ENCODE measurements at places on chromosomes 1 and 21.

DNA sequence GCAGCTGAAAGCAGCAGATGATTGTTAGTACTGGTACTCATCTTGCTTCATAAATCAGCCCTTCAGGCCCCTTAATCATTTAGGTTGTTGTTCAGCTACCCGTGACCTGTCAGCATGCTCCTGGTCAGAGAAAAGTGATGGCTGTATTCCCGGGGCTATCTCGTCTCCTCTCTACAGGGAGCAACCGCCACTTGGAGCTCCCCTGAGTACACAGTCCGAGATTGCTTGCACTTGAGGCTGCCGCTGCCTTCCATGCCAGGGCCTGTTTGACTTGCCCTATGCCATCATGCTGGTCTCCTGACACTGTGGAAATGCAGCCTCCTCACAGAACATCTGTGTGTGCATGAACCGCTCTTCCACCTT is 97.5 kb downstream of the SPATA46 start:
- no peak for DNase-seq

DNA sequence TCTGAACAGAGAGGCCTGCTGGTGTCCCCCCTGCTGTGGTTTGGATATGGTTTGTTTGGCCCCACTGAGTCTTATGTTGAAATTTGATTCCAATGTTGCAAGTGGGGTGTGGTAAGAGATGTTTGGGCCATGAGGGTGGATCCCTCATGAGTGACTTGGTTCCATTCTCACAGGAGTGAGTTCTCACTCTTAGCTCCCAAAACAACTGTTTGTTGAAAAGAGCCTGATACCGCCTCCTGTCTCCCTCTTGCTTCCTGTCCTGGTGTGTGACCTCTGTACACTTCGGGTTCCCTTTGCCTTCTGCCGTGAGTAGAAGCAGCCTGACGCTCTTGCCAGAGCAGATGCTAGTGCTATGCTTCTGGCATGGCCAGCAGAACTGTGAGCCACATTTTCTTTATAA is 60.5 kb downstream of the C21orf91 start:
- DNase-seq, result no peak

DNA sequence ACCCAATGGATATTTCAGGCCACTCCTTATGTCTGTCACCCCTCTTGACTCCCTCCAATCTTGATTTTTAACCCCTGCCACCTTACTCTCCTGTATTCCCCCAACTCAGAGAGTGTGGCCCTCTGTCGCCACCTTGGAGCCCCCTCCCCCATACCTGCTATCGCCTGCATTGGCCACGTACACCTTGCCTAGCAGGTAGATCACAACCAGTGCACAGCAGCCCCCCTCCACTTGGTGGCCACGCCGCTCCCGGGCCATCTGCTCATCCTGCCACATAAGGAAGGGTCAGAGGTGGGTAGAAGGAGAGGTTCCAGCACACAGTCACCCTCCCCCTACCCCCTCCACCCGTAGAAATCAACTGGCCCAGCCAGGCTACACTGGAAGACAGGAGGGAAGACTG is 2.9 kb downstream of the PPM1J start:
- no peak for DNase-seq

GRCh38 chr1:223364685-223365382 is 858 bp upstream of the SUSD4 start:
- DNase-seq, result no peak

GRCh38 chr1:199292896-199293295 is 654.1 kb downstream of the PTPRC start:
- DNase-seq, result no peak

- no peak for DNase-seq
Observed at GRCh38 chr1:247362153-247362552, 30.5 kb upstream of the ZNF496 start.

DNA sequence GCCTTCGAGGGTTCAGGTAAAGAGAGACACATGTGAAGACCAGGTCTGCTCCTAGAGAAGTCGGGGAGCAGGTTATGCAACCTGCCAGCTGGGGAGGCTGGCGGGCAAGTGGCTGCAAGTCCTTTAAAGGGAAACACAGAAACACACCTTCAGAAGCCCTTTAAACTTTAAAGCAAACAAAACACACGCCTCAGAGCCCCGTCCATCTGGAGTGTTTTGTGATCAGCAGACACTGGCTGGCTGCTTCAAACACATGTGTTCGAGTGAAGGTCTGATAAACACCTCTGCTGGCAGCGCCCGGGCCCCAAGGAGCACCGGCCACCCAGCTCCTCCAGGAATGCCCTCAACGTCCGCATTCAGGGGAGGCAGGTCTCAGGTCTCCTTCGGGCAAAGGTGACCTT is 15.2 kb downstream of the RIPK4 start:
- DNase-seq, result no peak

DNA sequence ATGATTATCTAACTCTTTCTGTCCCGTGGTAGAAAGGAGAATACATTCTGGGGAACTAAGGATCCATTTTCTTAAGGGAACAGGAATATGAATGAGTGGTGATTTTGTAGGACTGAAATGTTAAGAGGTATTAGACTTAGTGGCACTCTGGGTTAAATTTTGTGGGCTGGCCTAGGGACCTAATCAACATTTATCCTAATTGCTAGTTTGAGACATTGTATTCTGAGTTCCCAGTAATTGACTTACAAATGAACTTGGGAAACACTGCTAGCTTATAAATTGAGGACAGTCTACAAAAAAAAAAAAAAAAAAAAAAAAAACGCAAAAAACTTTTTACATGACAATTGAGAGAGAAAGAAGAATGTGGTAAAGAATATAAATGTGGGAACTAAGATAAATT is 136.6 kb upstream of the ZP4 start:
- DNase-seq, result no peak

GRCh38 chr1:116910379-116911187 is 867 bp downstream of the PTGFRN start:
- peak; percentile 78 for DNase-seq

DNA sequence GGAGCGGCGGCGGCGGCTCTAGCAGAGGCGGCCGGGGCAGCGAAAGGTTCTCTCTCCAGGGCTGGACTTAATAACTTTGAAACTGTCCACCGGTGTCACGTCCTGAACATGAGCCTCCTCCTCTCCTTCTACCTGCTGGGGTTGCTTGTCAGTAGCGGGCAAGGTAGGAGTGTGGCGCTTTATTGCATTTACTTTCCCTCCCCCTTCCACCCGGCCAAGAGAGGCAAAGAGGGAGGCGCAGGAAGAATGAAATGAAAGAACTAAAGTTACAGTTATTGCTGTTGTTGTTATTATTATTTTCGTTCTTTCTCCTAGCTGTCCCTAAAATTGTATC is 214 bp downstream of the NCAM2 start:
- DNase-seq, result no peak
